ENCODE measurements at places on chromosomes 12 and 14.

- DNase-seq, result no peak
These were observed 274.3 kb downstream of the SYT1 start for GRCh38 chr12:79138872-79139271.

GRCh38 chr14:85479306-85479705 is 50.6 kb upstream of the FLRT2 start:
- DNase-seq, result no peak

- DNase-seq, result no peak
These were observed 366.0 kb upstream of the RGS6 start for GRCh38 chr14:71566276-71566675.

DNA sequence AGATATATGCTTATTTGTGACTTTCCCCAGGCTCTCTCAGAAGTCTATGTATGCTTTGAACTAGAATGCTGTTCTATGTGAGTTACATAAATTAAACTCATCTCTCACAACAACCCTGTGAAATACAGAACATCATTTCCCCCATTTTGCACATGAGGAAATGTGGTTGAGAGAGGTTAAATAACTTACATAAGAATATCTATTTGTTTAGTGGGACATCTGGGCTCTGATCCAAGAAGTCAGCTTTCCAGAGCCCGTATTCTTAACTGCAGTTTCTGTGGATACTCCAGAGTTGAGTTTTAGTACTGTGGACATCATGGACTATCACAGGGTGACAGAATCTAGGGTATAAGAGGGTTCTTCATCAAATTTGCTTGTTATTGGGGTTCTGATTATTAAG is 242.5 kb upstream of the ARHGAP5 start:
- no peak for DNase-seq

- no peak for DNase-seq
These were observed 42.9 kb downstream of the HEATR5A start for GRCh38 chr14:31377433-31377832.

DNA sequence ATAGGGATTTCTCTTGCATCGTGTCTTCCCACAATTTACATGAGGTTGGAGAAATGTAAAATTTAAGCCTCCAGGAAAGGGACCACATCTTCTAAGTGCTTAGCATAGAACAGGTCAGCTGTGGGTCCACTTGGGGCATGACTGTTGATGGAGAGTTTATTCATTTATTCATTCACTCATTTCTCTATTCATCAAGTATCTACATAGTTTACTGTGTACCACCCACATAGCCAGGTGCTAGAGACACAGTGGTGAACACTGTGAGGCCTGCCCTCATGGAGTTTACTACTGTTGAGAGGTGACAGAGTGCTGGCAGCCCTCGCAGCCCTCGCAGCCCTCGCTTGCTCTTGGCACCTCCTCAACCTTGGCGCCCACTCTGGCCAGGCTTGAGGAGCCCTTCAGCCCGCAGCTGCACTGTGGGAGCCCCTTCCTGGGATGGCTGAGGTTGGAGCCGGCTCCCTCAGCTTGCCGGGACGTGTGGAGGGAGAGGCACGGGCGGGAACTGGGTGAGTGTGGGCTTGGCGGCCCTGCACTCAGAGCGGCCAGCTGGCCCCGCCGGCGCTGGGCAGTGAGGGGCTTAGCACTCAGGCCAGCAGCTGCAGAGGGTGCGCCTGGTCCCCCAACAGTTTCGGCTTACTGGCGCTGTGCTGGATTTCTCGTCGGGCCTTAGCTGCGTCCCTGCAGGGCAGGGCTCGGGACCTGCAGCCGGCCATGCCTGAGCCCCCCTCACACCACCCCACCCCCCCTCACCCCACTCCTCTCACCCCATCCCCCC is 1.7 kb upstream of the JPH4 start:
- DNase-seq, result no peak

GRCh38 chr12:103011974-103012763 is 54.7 kb downstream of the ASCL1 start:
- no peak for DNase-seq

DNA sequence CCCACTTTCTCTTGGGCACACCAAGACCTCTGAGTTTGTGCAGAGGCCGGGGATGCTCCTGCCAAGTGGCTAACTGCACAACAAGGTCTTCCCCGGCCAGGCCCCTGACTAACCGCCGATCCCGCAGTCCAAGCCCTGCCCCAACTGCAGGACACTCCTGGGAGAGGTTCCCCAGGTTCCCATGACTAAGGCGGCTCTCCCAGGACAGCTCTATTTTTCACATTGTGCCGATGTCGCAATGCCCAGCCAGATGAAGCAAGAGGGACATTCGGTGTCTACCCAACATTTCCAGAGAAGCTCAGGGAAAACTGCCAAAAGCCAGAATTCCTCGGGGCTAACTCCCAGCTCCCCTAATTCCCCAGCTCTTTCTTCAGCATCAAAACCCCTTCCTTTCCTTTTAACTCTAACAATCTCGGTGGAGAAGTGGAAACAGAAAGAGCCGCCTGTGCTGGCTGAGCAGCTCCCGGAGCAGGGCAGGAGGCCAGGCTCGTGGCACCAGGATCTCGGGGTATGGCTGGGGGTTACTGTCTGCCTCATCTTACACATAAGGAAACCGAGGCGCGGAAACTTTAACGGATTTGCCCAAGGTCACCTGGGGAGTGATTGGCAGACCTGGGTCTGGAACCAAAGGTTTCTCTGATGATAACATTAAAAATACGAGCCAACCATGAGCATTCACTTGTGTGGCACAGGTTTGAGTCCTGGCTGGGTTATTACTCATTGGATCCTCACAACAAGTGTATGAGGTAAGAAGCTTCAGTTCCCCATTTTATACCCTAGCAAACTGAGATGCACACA is 318.2 kb downstream of the BCL11B start:
- peak; percentile 71 for DNase-seq

DNA sequence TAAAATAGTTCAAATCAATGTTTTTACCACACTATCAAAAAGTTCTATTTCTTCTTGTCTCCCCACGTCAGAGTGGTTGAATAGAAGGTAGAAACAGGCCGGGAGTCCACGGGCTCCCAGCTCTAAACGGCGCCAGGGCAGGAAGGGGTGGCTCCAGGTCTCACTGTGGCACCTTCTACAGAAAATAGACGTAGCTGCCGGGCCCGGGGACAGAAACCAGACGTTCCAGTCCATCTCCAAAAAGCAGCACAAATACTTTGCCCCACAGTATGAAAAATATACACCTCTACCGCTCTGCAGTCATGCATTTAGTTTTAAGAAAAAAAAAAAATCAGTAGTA is 30.9 kb downstream of the CCNK start:
- no peak for DNase-seq

DNA sequence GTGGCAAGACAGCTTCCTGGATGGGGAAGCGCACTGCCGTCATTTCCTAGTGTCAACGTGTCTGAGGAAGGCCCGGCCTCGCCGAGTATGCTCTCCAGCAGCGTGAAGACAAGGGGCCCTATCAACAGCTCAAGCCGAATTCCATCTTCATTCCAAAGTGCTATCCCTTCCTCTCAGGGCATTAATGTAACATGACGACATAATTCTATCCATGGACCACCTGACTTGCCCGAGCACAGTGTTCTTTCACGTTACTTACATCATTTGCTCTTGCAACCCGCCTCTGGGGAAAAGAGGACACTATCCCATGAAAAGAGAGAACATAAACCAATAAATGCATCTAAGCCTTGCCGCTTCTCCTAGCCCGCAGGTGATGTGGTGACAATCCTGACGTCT is 22.9 kb downstream of the CCDC92 start:
- DNase-seq, result no peak

GRCh38 chr12:117052386-117053049 is 46.7 kb downstream of the TESC start:
- no peak for DNase-seq

GRCh38 chr14:31419967-31420318 is 407 bp downstream of the HEATR5A start:
- DNase-seq, result peak; percentile 74

DNA sequence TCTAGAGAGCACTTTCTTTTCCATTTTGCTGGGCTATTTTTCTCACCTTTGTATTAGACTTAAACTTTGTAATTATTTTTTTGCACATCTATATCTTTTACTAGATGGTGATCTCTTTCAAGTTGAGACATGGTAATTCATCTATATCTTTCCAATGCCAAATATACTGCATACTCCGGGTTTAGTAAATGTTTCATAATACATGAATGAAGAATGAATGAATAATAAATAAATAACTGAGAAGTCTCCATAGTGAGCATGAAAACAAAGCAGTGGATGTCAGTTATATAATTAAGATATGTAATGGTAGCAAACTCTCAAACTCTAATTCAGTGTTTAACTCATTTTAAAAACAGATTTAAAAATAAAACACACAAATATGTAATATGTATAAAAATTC is 342.5 kb upstream of the KITLG start:
- DNase-seq, result no peak

DNA sequence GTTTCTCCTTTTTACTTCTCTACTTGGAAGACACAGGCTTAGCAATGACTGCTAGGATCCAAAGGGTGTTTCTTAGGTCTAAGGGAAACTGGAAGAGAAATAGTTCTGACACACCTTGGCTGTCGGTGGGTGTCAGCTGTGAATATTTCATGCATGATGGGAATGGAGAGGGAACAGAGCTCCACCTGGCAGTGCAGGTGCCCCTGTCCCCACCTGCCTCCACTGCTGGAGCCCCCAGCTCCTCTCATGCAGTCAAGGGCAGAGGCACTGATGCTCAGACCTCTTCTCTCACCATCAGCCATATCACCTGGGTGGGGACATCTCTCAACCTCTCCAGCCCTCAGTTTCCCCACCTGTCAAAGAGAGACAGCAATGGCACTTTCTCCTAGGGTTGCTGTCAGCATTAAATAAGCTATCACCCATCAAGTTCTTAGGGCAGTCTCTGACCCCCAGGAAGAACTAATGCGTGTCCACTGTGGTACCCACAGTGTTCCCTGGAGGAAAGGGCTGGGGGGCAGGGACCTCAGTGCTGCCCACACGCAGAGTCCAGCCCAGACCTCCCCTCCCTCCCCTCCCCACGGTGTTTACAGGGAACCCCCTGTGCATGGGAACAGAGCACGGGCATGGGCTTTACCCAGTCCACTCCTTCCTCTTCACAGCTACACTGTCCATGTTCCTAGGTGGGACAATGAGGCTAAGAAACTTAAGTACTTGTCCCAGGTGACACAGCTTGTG is 69.1 kb downstream of the C14orf132 start:
- peak; percentile 19 for DNase-seq

DNA sequence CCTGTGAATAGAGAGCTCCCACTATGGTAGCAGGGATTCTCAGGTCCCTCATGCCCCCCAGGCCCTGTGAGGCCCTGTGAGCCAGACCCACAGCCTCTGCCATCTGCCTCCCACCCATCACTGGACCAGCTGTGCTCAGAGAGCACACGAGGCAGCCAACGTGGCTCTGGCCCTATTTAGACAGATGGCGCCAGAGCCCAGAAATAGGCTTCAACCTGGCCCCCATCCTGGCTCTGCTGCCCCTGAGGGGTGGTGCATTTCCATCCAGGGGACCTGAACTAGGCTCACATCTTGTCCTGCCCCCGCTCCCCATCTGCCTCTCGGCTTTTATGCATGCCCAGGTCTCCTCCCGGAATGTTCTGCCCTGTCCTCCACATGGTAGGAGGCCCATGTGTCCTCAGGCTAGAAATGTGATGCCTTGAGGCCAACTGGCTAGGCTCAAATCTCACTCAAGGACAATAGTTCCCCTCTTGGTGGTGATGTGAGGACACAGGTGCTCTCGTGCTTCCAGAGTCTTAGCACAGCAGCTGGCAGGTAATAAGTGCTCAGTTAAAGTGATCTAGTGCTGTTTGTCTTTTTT is 18.9 kb downstream of the TMEM63C start:
- DNase-seq, result no peak

GRCh38 chr14:75200451-75200850 is 24.0 kb upstream of the TMED10 start:
- DNase-seq, result no peak

DNA sequence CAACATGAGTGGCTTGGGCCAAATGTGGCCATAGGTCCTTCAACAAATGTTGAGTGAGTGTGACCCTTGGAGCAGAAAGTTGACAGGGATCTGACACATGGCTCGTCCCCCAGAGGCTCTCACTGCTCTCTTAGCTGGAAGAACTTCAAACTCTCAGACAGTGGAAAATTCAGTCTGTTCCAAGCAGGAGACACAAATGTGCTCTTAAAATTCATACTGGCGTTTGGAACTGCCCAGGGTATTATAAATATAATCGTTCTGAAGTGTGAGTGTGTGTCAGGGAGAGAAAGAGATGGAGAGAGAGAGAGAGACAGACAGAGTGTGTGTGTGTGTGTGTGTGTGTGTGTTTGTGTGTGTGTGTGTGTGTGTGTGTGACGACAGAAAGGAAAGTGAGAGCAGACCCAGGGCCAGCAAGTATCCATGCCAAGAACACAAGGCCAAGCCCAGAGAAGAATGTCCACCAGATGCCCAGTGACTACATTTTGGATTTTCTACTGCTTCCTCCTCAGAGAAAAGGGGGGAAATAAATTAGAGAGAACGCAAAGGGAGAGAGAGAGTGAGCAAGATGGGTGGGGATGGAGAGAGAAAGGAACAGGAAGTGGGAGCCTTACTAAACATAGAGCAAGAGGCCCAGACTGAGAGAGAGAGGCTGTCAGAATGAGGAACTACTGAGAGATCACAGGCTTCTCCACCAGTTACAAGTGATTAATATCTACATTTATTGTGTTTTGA is 193.6 kb upstream of the NUDT4 start:
- no peak for DNase-seq

DNA sequence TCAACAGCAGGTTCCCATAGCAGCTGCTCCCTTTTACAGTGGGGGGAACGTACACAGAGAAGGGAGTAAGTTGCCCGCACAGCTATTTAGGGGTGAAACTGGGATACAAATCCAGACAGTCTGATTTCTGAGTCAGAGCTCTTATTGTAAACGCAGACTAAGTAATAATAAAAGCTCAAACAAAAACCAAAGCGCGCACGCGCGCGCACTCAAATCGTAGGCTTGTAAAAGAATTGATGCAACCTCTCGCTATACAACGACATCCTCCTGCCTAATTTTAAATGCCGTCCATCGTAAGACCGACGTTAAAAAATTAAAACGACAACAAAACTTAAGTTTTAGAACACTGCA is 747 bp upstream of the DACT1 start:
- DNase-seq, result peak; percentile 73

DNA sequence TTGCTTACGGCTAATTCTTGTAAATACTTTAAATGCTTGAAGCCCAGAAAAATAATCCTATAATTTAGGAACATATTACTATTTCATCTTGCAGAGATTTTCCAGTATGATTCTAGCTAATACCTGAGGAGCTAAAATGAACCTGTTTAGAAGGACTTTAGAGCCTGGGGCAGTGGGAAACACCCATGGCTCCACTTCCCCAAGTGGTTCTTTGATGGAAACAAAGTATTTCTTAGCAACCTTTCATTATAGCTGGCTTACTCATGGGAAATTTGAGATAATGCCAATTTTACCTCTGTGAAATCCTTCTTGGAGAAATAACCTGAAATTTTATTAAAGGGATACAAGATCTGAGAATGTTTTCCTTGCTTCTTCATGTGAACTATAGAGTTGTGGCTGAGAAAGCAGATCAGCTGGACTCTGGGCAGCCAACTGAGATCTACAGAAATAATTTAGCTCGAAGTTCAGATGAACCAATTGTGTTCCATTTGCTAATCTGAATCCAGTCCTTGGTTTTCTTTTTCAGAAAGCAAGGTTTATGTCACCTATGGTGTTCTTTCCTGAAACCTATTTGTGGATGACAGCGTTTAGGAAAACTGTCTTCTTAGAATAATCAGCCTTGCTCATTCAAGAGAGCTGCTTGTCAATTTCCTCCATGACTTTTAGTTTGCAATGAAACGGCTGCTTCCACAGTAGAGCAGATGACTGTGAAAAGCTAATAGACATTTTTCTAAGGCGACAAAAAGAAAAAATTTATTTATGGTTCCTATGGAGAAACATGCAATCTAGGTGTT is 141.8 kb upstream of the CPM start:
- no peak for DNase-seq

- no peak for DNase-seq
These were observed 78.0 kb upstream of the IFNG-AS1 start for GRCh38 chr12:67911275-67911600.

Measured in sciatic nerve (tissue), 2 donors.